ENCODE measurements at places on chromosomes 16 and 17. TPM values are rescaled to one million over a fixed set of nuclear protein-coding genes. Genes with fewer than 3 reads are reported as not detected.

CCL15 gene
- total RNA-seq: not detected

RNF222 gene
- total RNA-seq: not detected

C16orf74 gene
- 6.0 TPM for total RNA-seq

LHX1 gene
- total RNA-seq: not detected

CA5A gene
- total RNA-seq: not detected

SDK2 gene
- 0.08 TPM for total RNA-seq

CRYM gene
- total RNA-seq: not detected

SULT1A2 gene
- total RNA-seq: not detected

PRM2 gene
- total RNA-seq: not detected

GPRC5C gene
- 9.7 TPM for total RNA-seq

TBC1D3 gene
- not detected for total RNA-seq

GCGR gene
- total RNA-seq: not detected

CDRT15 gene
- total RNA-seq: not detected

MYH2 gene
- total RNA-seq: not detected

VMO1 gene
- total RNA-seq: 0.08 TPM

MPP3 gene
- 10.5 TPM for total RNA-seq

C16orf92 gene
- total RNA-seq: not detected

NTN1 gene
- 0.08 TPM for total RNA-seq

NACA2 gene
- not detected for total RNA-seq

MMP15 gene
- 1.7 TPM for total RNA-seq

SLC5A2 gene
- 0.15 TPM for total RNA-seq

DNAI2 gene
- total RNA-seq: not detected

LRRC37B gene
- total RNA-seq: 10.5 TPM
